ENCODE measurements at places on chromosomes 5 and 9.

- H3K27me3 ChIP-seq: no peaks in the 10 kb centered on the region
- no peaks in the 10 kb centered on the region for H3K36me3 ChIP-seq
- no peak overlapping the region for H3K4me3 ChIP-seq
- H3K27ac ChIP-seq: no peak overlapping the region
- H3K4me1 ChIP-seq: peaks cover 14% of the 10 kb centered on the region
- DNase-seq: no peak
Observed at GRCh38 chr9:121823451-121824169, 172.2 kb downstream of the DAB2IP start.

DNA sequence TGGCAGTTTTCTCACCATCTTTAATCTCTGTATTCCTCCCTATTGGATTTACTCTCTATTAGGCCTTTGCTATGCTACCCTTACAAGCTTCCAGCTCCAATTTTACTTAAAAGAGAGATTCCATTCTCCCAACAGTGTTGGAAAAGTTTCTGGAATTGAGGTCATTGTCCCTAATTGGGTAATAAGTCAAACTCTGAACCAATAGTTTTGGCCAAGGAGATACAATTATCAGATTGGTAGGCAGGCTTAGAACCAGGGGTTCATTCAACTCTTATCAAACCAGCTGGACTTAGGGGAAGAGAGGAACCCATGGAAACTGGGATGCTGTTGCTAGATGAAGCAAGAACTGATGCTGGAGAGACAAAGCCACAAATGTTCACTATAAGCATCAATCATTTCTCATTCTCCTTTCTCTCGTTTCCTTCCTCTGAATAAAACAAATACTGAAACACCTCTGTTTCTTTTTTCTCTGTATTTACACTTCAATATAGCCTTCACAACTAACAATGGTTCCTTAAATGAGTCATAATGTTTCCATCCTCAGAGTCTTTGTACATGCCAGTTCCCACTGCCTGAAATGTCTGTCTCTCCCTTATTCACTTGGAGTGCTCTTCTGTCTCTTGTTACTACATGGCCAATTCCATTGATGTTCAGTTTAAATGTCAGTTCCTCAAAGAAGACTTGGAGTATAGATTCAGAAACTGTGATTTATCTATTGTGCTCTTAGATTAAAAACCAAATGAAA, 587.3 kb downstream of the GABRG2 start:
- DNase-seq: no peak
- no peaks in the 10 kb centered on the region for H3K36me3 ChIP-seq
- H3K27me3 ChIP-seq: no peaks in the 10 kb centered on the region
- no peaks in the 10 kb centered on the region for H3K4me1 ChIP-seq
- H3K27ac ChIP-seq: no peak overlapping the region

DNA sequence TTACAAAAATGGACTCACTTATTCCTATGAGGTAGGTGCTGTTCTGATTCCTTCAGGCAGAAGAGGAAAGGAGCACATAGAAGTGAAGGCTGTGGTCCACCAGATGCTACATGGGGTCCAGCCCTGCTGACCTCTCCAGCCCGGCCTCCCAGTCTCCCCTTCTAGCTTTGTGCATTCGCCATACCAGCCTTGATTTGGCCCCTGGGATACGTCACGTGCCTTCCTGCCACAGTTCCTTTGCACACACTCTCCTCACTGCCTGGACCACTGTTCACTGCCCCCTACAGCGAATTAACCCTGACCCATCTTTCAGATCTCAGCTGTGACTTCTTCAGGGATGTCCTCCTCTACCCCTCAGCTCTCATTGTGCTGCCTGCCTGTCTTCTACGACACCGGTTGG, 32.6 kb downstream of the FGF1 start:
- no peak overlapping the region for H3K4me3 ChIP-seq
- H3K27ac ChIP-seq: no peak overlapping the region
- peaks cover 2% of the 10 kb centered on the region for H3K27me3 ChIP-seq
- no peaks in the 10 kb centered on the region for H3K36me3 ChIP-seq
- no peak for DNase-seq
- no peaks in the 10 kb centered on the region for H3K4me1 ChIP-seq

- no peak for DNase-seq
- peaks cover 25% of the 10 kb centered on the region for H3K4me1 ChIP-seq
- H3K4me3 ChIP-seq: no peak overlapping the region
- peaks cover 56% of the 10 kb centered on the region for H3K36me3 ChIP-seq
- H3K27ac ChIP-seq: peak overlapping the region; percentile 88
- no peaks in the 10 kb centered on the region for H3K27me3 ChIP-seq
Observed at GRCh38 chr5:14406554-14406849, 175.1 kb upstream of the OTULINL start.

All from large intestine (tissue), 12 donors.